Skeletal muscle cell (primary cell): ENCODE measurements at places on chromosomes 1 and 21.
A peak's percentile ranks its signal among the peaks of the same experiment; 100 is the strongest.

DNA sequence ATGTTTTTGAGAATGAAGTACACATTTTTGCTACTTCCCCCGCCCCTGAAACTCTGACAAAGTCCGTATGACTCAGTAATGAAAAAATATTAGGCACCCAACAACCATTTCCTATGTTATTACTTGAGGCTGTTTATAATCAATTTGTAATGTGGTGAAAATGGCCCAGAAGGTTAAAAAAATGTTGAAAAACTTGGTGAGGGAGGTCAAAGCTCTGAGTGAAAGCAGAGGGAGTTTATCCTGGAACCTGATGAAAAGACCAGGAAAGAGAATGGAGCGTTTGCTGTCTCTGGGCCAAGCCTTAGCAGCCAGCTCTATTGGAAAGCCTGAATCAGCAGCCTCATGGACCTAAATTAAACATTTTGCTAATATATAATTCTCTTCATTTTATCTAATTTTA lies 367.7 kb upstream of the NEGR1 start:
- peak; percentile 23 for DNase-seq

GRCh38 chr1:109391626-109392025 lies 6.1 kb downstream of the SORT1 start:
- no peak for DNase-seq

DNA sequence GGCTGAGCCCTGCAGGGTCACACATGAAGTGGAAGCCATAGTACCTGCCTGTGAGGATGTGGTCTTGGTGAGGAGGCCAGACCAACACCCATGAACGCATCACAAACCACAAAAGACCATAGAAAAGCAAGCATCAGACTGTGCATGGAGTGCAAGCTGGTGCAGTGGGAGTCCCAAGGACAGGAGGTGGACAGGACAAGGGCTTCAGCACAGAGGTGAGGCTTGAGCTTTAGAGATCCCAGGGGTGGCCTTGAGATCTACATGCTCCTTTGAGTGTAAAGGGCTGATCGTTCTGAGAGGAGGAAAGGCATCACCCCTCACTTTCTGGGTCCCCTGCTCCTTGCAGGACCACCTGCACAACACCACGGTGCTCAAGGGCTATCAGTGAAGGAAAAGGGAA lies 111.9 kb upstream of the F3 start:
- DNase-seq: no peak

GRCh38 chr1:109521002-109521951 lies 11.8 kb upstream of the AMIGO1 start:
- no peak for DNase-seq

GRCh38 chr1:155540000-155540874 lies 22.4 kb downstream of the ASH1L start:
- no peak for DNase-seq

GRCh38 chr1:209219791-209220524 lies 363.6 kb upstream of the CAMK1G start:
- DNase-seq: peak; percentile 6

GRCh38 chr1:88398338-88398737 lies 285.7 kb upstream of the PKN2 start:
- no peak for DNase-seq

GRCh38 chr1:216794586-216794985 lies 71.4 kb upstream of the ESRRG start:
- peak; percentile 6 for DNase-seq

DNA sequence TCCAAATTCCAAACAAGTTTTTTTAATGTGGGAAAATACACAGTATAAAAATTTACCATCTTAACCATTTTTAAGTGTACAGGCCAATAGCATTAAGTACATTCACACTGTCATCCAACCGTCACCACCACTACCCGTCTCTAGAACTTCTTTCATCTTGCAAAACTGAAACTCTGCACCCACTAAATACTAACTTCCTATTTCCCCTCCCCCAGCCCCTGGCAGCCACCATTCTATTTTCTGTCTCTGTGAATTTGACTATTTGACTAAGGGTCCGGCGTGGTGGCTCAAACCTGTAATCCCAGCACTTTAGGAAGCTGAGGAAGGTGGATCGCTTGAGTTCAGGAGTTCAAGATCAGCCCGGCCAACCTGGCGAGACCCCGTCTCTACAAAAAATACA lies 36.1 kb downstream of the CLSTN1 start:
- no peak for DNase-seq

DNA sequence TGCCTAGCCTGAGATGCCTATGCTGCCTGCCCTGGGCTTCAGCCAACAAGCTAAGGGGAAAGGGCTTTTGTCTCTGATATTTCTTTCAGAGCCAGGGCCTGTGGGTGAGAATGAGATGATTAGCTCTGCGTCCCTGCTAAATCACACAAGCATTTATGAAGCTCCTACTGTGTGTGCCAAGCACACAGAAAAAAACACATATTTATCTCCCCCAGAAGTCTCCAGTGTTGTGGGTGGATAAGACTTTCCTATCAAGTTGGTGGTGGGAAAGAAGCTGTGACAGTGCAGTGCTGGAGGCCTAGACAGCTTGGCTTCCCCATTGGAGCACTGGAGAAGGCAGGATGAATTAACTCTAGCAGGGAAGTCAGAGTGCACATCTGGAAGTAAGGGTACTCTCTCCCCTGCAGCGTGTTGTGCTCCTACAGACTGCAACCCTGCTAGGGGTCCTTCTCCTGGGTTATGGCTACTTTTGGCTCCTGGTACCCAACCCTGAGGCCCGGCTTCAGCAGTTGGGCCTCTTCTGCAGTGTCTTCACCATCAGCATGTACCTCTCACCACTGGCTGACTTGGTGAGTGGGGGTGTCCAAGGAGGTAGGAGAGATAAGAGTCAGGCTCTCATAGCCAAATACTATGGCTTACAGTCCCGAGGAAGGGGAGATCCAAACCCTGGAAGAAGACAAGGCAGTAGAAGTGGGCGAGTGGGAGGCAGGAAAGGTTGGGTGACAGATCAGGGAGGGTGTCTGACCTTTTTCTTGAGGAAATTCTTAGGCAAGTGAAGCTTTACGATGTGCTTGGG lies 1.7 kb downstream of the SLC50A1 start:
- no peak for DNase-seq
